ENCODE measurements at places on chromosomes 3 and 15.
A peak's percentile ranks its signal among the peaks of the same experiment; 100 is the strongest.

- no peak for DNase-seq
These were observed 77.4 kb downstream of the LSAMP start for GRCh38 chr3:116367761-116368395.

GRCh38 chr15:67456677-67457529 is 64.0 kb upstream of the C15orf61 start:
- peak; percentile 17 for DNase-seq

- DNase-seq, result no peak
These were observed 7.2 kb upstream of the GMPS start for GRCh38 chr3:155863072-155863784.

- no peak for DNase-seq
These were observed 13.3 kb upstream of the HDAC11 start for GRCh38 chr3:13466781-13467180.

- no peak for DNase-seq
These were observed 62.8 kb downstream of the MDFIC2 start for GRCh38 chr3:70249509-70250160.

- DNase-seq, result no peak
These were observed 138.3 kb downstream of the DIPK2A start for GRCh38 chr3:144109944-144110343.

GRCh38 chr3:124395162-124395561 is 335.1 kb upstream of the UMPS start:
- no peak for DNase-seq

GRCh38 chr3:59784164-59784563 is 734.3 kb upstream of the CFAP20DC start:
- no peak for DNase-seq

GRCh38 chr15:25335279-25335678 is 103.5 kb downstream of the UBE3A start:
- DNase-seq, result no peak

DNA sequence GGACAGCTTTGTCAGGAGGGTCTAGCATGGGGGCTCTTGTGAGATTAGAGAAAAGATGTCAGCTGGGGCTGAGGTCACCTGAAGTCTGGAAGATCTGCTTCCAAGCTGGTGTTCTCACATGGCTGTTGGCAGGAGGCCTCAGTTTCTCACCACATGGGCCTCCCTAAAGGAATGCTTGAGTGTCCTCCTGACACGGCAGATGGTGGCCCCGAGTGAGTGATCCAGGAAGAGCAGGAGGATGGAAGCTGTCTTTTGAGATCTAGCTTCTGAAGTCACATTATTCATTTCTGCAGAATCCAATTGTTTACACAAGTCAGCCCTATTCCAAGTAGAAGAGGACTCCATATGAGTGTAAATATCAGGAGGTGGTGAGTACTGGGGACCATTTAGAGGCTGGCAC is 344.0 kb upstream of the PROK2 start:
- no peak for DNase-seq

DNA sequence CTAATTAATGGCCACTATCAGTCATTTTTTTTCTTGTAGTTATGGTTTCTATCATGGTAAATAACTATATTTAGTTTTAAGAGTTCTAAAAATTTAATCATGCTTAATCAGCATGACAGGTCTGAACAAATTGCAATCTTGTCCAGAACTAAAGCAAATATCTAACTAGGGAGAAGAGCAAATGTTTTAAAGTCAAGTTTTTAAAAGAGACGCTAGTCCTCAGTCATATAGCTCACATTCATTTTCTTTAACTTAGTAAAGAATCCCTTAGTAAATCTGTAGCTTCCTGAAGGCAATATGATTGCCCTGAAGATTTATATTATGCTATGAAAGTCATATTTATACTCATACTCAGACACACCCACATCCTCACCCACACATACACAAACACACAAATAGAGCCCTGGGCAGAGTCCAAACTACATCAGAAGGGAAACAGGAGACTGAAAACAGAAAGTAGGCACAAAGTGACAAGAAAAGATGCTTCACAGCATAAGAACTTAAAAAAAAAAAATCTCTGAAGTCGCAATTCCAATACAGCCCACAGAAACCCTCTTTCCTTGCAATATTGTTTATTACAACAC is 1149.1 kb downstream of the SI start:
- DNase-seq, result no peak

DNA sequence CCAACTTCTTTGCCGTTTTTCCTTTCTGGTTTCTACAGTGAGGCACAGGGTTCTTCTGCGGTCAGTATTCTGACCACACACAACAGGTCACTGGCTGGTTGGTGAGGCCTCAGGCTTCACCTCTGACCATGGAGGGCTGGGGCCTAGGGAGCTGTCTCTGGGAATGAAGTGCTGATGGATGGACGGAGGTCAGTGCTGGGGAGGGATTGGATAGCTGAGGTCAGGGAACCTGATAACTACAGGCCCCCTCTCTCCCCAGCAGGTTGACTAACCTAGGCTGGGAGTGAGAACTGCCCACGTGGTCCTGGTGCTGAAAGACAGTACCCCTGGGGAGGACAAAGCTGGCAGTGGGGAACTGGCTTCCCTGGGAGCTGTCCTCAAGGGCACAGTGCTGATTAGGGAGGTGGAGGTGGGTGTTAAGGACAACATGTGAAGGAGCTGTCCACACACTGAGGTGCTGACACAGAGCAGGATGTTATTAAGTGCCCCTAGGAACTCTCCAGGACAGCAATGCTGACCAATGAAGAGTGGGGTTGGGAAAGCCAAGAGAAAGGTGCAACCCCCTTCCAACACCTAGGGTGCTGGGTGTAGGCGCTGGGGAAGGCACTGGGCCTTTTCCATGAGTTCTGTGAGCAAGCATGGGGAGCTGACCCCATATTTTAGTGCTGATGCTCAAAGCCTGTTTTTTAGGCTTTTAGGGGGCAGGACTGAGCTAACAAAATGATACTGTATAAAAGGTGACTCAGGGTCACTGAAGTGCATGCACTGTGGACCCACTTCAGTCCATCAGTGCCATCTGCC is 45.2 kb downstream of the ATP2B2 start:
- no peak for DNase-seq

DNA sequence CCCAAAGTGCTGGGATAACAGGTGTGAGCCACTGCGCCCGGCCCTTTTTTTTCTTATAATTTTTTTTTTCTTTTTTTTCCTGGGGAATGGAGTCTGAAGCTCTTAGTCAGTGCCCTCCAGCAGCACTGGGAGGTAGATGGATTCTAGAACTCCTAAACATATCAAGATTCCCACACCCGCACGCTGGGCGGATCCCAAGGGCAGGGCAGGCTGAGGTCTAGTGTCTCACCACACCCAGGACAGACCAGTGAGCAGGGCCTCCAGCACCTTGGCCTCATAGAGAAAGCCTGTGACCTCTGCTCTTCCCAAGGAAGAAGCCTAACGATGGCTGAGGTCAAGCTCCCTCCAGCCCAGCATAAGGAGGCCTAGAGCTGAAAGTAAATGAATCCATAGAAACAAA is 153.7 kb upstream of the MEF2A start:
- DNase-seq, result no peak

DNA sequence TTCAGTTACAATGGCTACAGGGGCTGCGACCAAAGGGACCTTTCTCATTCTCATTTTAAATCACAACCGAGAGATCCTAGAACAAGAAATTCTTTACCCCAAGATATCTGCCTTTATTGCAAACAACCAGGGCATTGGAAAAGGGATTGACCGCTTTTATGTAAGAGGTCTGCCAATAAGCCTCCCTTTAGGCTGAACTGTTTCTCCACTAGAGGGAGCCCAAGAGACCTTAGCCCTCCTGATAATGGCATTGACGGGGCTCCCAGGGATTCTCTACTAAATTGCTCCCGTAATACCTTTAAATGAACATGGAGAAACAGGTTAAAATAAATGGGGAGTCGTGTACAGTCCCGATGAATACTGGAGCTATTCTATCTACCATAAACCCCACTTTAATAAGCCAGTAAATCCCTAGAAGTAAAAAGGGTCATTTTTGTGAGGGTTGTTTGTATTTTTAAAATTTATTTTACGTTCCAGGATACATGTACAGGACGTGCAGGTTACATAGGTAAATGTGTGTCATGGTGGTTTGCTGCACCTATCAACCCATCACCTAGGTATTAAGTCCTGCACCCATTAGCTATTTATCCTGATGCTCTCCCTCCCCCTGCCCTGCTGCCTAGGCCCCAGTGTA is 7.5 kb upstream of the IGSF10 start:
- DNase-seq, result peak; percentile 60

DNA sequence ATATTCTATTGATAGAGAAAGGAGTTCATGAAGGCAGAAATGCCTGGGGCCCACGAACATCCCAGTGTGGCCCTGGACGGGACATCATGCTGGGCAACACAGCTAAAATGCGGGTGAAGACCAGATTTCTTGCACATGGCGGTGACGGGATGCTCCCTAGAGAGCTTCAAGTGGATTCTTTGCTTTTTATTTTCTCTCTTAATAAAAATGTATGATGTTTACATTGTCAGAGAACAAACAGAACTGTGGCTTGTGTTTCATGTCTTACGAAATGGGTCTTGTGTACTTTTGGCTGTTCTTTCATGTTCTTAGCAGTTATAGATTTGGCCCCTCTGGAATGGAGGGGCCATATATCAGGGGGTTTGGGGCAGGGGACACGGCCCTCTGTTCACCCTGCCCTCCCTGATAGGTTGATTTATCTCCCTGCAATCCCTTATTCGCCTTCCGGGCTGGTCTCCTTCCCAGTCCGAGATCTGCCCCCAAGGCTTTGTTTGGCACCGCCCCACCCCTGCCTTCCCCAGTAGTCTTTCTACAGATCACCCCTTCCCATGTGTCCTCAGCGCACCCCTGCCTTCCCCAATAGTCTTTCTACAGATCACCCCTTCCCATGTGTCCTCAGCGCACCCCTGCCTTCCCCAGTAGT is 68.7 kb upstream of the CGNL1 start:
- no peak for DNase-seq

DNA sequence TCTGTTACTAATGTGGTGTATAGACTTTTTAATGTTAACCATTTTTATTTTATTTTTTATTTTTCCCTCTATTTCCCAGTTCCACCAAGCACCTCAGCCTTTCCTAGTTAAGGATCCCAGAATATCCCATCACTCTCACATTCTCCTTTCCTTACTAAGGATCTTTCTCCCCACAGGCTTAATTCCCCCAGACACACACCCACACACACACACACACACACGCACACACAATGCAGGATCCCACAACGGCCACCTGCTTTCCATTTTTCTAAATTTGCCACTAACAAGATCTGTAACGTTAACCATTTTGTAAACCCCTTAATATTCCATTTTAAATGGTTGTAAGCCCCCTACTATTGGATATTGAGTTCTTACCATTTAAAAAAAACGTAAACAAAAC is 404.1 kb downstream of the ZIC1 start:
- DNase-seq, result no peak

DNA sequence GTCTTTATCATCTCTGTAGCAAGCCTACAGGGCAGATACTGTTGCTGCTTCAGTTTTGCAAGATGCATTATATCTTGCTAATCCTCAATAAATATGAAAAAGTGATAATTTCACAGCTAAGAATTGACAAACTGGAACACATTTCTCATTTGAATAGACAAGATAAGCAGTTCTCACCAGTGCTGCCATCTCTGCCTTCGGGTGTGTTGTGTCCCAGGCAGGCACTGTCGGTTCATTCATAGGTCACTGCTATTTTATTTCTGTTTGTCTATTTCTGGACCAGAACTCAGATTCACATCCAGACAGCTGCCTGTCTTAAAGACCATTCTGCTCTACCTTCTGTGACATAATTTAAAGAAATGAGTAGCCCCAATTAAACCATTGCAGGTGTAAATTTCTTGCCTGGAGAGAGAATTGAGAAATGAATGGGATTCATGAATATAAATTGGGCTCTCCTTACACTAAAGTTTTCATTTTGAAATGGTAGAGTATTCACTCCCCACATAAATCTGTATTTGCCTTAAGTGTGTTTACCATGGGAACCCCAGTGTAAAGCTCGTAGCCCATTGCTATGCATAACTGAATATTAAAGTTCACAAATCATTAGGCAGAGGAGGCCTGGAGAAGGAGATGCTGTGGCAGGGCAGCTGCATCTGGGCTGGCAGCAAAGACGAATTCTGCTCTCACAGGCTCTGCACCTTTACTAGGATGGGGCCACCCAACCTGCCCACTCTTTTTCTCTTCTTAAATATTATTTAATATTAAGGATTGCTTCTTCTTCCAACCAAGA is 149.9 kb downstream of the ARPP21 start:
- DNase-seq, result no peak

DNA sequence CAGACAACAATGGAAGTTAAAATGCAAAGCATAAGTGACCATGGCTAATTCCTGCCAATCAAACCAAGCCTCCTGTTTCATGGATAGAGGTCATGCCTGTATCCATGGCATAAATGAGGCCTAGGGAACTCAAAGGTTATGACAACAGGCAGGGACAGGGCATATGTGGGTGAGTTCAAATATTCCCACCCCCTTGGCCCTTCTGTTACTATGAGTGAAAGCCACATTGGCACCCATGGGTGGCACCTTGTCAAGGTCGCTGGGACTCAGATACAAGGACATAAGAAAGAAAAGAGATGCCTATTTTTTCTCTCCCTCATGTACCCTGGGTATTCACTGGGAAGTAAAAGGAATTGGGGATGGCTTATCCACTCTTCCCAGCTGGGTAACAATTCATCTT is 25.3 kb upstream of the TMEM45A start:
- DNase-seq, result no peak

DNA sequence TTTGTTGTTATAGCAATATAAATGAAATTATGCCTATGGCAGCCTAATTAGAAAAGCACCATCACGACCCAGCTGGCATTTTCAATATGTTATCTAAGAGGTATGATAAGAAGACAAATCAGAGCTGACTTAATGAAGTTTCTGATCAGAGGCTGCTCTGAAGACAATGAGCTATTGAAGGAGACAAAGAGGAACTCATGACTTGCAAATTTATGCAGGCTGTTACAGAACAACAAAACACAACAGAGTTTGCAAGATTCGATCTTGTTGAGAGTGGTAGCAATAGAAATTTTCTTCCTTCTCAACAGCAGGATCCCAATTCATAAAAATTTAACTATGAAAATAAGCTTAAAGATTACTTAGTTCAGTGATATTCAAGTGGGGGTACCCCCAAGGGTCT is 7.7 kb downstream of the CCDC54 start:
- DNase-seq, result no peak

DNA sequence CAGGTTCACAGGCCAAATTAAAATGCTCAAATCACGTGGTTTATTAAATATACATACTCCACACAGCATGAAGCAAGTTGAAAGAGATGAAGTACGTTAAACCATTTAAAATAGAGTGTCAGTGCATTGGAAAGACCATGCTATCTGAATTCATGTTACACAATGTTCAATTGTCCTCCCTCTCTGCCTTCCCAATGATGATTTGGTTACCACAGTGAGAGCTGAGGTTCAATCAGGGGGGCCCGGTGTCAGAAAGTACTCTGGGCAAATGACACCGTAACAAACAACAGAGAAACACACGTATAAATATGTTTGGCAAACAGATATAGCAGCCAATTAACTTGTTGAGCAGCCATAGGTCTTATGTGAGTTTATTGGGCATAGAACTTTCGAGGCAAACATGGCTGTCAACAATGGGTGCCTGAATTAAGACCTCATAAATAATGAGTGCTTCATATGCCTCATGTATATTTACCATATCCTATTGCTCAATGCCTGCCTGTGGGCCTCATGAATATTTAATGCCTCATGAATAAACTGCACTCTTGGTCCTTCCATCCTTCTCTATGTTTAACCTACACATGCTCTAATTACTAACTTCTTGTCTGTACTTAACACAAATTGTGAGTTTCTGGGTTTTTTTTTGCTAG is 641.5 kb downstream of the PLOD2 start:
- no peak for DNase-seq

- no peak for DNase-seq
These were observed 263.3 kb downstream of the ZIC1 start for GRCh38 chr3:147672436-147672835.

GRCh38 chr3:101017017-101017416 is 23.8 kb upstream of the ABI3BP start:
- no peak for DNase-seq
